ENCODE measurements at places on chromosomes 1 and 21.

DNA sequence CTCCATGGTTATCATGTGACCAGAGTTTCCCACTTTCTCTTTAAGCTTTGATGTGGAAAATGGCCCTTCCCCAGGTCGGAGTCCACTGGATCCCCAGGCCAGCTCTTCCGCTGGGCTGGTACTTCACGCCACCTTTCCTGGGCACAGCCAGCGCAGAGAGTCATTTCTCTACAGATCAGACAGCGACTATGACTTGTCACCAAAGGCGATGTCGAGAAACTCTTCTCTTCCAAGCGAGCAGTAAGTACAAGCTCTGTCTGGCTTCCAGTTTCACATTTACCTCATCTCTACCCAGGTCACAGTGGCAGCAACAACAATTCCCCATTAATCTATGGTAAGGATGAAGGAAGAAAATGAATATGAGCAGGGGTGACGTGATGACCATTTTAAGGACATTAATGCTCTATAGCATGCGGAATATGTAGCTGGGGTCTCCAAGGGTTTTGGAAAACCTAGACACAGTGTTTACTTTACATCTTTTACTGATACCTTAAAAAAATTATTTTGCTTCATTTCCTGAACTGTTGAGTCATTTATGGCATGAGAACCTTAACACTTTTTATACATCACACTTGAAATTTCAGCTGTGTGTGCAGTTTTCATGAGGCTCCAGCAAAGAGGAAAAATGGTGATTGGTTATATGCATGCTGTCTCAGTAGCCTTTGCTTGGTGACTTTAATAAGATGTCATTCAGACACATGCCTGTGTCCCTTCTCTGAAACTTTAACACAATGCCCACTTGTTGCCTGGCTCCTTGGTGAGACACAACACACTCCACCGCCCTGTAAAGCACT, 286.3 kb upstream of the SGIP1 start:
- DNase-seq = no peak

DNA sequence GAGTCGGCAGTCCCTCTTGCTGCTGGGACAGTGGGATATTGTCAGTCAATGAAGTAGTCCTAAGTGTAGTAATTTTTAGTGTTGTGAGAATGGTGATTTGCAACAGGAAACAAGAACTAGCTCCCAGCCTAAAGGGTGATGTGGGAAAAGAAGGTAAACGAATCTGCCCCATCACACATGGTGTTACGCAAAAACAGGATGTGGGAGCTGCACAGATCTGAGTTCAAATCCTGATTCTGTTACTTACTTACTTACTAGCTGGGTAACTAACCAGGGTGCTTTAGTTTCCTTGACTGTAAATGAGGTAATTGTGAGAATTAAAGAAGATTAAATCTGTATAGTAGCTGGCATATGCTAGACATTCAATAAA, 22.3 kb downstream of the NAV1 start:
- no peak for DNase-seq

DNA sequence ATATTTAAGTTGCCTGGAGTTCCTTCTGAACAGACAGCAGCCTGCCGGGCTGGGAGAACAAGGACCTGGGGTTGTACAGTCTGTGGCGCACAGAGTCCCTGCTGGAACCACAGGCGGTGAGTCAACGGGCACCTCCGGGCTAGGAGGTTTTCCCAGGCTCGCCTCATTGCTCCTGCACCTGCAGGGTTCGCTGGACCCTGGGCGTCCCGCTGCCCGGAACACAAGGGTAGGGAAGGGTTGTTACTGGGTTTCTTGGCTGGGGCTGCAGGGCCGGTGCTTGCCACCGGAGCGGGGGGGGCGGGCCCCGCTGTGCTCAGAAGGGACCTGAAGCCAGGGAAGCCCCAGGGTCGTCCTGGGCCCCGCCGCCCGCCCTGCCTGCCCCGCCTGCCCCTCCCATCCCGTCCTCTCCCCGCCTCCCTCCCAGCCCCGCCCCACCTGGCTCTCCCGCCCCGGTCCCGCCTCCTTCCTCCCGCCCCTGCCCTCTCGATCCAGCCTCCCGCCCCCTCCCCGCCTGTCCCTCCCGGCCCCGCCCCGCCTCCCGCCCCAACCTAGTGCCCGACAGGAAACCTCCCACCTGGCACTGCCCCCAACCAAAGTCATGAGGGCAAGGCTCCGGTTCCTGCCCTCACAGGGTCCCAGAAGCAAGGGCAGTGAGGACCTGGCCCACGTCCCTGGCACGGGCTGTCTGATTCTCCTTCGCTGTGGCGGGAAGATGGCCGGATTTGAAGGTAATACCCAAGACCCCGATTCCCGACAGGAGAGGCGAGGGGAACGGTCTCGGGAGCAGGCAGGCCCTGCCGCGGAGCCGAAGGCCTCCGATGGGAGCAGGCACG, 6.8 kb downstream of the JMJD4 start:
- no peak for DNase-seq

DNA sequence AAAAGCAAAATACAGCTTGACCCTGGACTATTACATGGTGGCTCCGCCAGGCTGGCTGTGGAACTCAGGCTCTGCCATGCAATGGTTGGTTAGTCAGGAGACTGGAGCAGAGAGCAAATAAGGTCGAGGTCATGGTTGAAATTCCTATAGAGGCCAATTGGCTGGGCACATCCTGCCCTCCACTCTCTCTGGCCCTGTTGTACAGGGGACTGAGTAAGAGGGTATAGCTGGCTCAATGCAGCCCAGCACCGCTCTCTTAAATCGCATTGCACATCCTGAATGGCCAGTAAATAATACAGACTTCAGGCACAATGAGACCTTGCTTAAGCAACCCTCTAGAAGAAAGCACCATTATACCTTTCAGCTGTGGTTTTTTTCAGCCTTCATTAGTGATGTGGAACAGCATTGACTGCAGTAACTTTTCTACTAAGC, 59.3 kb upstream of the PPP2R5A start:
- no peak for DNase-seq

DNA sequence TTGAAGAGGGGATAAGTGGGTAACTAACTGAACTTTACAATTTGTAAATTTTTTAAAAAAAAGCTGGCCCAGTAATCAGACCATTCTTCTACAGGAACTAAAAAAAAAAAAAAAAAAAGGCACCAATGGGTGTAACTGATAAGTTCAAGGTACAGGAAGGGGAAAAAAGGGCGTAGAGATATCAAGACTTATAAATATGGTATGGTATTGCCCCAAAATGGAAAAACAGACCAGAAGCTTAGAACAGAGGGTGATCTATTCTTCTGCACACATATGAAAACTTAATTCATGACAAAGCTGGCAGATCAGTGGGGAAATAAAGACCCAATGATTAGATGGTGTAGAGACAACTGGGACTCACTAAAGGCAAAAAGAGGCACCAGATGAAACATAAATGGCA, 58.9 kb downstream of the LHX4 start:
- no peak for DNase-seq

DNA sequence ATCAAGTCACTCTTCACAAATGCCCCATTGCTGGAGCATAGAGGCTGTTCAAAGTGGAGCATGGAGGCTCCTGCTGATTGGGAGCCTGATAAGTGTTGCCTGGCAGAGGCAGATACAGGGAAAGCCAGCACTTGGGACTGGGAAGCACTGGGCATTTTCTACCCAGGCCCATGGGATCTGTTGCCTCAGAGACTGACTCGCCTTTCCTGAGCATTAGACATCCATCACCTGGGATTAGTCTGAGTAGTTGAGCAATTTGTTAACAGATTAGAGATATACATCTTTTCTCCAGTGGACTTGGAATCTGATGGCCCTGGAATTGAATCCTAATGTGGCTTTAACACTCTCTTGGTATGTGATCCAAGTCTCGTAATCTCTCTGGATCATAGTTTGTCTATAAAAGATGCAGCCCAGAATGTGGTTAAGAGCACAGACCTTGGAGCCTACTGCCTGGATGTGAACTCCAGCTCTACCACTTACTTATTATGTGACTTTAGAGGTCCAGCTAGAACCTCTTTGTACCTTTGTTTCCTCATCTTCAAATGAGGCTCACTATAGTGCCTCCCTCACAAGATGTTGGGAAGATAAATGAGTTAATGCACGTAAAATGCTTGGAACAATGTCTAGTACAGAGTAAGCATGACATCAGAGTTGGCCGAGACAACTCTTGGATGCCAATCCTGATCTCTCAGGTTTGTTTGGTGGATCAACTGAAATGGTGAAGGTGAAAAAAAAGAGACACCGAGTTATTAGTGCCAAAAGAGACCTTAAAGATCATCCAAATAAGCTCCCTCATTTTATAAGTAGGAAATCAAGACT, 38.3 kb upstream of the NRDC start:
- no peak for DNase-seq

GRCh38 chr1:22520871-22521270, 42.4 kb upstream of the EPHA8 start:
- no peak for DNase-seq

DNA sequence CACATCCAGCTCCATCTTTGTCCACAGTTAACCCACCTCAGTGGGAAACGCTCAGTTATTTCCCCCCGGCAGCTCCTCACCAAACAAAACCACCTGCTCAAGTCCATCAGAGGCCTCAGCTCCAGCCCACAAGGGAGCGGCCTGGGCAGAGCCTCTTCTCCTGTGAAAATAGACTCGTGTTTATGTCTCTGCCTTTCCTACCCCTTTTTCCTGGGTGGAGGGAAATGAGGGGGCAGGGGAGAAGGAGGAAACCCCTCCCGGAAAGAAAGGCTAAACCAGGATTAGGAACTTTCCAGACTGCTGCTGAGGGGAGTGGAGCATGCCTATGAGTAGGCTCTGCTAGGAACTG, 81.6 kb downstream of the PAX7 start:
- no peak for DNase-seq

GRCh38 chr1:44029260-44029910, 1.9 kb downstream of the SLC6A9 start:
- DNase-seq = no peak

GRCh38 chr21:45079351-45079750, 5.0 kb downstream of the ADARB1 start:
- DNase-seq = no peak

GRCh38 chr1:211638246-211638645, 37.2 kb downstream of the NEK2 start:
- no peak for DNase-seq

All from HS-5 (cell line).